ENCODE measurements at places on chromosomes 3 and 15.

DNA sequence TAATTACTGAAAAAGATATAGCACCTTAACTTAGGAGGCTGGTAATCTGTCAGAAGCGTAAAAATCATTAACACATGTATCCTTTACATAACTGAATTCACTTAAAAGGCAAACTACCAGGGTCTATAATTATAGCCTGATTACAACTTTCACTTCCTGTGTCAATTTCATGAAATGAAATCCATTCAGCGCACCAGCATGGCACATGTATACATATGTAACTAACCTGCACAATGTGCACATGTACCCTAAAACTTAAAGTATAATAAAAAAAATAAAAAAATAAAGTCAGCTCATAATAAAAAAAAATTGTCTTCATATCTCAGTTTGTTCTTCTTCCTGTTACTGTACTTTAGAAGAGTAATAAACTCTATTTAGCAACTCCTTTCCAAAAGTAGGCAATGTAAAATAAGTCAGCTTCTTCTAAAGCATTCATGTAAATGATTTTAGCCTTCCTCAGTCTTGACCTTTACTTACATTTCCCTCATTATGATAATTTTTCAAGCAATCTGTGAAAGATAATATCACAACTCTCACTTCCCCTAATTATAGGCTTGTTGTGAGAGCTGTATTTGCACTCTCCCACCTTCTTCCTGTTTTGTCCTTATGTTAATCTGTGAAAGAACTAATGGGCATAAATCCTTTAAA, 50.1 kb downstream of the KBTBD8 start:
- DNase-seq, result no peak

DNA sequence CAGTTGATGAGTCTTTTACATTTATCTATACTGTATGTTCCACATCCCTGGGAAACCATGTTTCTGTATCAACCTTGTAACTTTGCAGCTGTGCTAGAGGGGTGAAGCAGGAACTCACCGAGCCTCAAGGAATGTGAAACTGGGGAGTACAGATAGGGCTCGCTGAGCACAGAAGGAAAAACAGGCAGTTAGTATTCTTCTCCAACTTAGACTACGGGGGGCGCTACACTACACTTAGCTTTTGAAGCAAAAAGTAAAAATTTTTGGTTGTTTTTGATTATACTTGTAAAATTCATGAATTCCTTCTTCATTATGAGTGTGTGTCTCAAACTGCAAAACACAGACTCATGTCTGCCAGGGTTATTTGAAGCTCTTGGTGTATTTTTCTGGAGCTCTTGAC, 132.7 kb upstream of the RGMA start:
- no peak for DNase-seq

DNA sequence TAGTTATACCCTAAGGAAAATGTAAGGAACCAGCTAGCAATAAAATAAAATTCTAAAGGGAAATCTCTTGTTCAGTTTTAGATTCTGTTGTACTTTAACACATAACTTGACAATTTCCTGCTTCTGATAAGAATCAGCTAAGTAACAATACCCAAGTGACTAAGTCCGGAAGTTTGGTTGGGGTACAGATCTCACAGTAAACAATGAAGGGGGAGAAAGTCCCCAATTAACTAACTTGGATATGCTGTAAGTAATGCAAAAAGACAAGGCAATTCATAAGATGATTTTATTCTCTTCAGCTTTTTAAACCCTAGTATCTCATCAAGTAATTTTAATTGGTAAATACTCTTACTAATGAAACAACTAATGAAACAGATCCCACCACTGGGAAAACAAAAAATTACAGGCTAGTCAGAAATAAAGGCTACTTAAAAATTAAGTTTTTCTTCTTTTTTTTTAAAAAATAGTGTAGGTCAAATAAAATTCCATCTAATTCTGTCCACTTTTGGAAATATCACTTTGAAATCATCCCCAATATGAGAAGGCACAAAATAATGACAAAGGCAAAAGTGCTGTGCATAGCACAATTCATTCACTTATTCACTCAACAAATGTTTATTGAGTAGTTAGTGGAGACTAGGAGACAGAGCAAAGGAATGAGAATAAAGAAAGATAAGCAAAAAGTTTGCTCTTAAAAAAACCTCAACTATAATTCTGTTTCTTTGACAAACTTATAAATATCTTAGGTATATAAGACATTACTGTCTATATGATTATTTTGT, 37.8 kb upstream of the IL20RB start:
- DNase-seq, result no peak

- peak; percentile 71 for DNase-seq
Observed at GRCh38 chr3:169772305-169772896, 795 bp upstream of the MYNN start.

GRCh38 chr3:102483556-102483955, 48.7 kb downstream of the ZPLD1 start:
- DNase-seq, result no peak

DNA sequence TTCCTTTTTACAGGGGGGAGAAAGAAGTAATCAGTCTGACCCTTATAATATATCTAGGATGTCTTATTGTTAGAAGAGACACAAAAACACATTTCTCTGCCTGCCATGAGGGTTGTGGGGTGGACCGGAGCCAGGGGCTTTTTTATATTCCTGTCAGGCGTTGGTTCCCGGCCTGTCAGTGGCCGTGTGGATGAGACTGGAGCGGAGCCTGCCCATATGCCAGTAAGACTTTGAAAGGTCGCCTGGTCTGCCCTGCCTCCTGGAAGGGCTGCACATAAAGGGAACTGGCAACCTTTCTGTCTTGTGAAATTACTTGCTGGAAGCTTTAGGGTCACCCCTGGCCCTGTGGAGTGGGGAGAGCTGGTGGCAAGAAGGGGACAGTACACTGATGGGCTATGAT, 34.7 kb downstream of the MAP3K13 start:
- DNase-seq, result no peak

DNA sequence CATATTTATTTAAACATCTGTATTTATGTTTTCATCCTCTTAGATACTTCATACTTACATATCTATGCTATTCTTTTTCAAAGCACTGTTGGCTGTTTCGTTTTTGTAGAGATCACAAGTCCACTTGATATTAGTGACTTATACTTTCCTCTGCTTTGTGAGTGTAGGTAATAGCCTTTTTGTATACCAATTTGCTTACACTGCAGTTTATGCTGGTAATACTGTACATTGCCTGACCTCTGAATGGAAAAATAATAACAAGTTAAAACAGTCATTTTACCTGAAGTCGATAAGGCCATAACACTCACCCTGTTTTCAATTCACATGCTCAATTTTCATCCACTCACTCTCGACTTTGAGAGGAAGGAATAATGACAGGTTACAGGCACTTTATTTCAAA, 89.9 kb upstream of the NANOGP8 start:
- no peak for DNase-seq

DNA sequence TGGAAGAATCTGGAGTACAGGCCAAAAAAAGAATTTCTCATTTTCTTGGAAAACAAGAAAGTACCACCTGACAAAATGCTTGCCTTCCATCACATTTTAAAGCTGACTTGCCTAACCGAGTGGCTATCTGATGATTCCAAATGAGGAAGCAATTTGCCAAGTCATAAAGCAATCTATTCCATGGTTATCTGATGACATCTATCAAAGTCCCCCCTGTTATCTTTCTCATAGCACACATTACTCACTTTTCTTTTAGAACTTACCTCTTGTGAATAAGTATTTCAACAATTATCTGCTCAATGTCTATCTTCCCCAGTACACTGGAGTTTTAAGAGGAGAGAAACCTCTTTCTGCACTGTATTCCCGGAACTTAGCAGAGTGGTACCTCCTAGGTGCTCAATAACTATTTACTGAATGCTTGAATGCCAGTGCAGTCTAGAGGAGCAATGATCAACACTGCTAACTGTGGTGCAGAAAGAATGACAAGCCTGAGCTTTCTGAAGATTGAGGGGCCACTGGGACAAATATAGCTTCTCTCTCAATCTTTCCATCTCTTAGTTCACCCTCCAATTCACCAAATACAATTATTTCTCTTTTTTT, 186.3 kb upstream of the ATP11B start:
- DNase-seq, result no peak

DNA sequence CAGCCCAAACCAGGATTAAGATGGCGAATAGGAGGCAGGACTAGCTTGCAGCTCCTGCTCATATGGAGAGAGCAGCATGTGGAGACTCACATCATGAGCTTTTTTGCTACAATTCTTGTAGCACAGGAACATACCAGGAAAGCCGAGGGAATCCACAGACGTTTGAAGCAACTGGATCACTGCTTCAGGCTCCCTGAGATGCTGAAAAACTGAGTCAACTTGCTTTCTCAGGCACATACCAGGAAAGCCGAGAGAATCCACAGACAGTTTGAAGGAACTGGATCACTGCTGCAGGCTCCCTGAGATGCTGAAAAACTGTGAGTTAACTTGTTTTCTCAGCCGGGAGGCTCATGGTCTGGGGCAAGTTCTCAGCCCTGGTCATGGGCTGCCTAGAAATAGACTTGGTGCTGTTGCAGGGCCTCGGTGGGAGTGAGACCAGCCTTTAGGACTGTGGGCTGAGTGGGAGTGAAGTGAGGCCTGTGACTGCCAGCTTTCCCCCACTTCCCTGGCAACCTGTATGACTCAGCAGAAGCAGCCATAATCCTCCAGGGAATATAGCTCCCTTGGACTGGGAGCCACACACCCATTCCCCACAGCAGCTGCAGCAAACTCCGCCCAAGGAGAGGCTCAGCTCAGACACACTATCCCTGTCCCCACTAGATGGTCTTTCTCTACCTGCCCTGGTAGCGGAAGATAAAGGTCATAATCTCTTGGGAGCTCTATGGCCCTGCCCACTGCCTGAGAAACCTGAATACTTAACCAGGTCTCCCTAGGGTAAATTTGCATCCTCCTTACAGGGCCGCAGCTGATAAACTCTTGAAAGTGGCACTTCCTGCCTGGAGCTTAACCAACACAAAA, 51.9 kb upstream of the PFN2 start:
- DNase-seq, result no peak

DNA sequence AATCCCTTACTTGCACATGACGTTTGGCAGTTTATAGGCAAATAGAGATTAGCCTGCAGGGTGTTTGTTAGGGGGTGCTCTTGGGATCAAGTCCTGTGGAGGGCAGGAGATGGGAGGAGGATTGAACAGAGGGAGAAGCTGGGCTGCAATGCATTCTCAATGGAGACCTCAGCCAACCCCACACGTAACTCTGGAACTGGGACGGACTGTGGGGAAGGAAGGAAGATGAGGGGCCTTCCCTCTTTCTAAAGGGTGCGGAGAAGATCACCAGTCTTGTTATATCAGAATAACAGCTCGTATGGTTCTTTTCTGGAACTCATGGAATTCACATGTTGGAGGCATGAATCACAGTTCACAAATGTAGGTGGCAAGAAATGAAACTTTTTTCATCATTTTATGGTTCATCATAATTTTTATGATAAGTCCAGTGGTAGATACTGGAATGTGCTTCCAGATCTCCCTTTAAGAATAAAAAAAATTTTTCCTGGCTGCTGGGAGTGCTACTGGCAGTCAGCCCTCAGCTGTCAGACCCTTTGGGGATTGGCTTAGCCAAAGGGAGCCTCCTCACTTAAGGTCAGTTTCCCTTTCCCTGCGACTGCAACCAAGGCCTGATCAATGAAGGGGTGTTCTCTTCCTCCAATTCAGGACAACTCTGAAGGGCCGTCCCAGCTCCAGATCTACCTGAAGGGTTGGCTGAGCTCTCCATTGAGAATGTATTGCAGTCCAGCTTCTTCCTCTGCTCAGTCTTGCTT, 20.5 kb upstream of the LYZL4 start:
- DNase-seq, result no peak

DNA sequence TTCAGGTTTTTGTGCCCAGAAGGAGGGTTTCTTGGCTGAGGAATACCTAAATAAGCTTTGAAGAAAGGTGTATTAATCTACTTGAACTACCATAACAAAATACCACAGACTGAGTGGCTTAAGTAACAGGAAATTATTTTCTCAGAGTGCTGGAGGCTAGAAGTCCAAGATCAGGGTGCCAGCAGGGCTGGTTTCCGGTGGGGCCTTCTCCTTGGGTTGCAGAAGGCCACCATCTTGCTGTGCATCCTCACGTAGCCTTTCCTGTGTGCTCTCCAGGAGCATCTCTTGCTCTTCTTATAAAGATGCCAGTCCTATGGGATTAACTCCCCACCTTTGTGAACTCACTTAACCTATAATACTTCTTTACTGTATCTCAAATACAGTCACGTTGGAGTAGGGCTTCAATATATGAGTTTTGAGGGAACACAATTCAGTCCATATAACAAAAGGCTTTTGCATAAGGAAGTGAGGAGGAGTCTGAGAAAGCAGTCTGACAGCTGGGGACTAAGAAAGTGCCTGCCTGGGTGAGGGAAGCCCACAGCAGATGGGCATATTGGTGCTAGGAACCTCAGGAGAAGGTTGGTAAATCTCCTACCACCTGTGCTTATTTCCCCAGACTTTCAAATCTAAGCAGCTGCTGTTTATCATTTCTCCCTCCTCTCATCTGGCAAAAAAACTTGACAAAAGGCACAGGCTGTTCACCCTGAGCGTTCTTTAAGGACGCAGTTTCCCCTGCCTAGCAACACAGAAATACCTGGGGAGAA, 89.6 kb upstream of the CBLB start:
- no peak for DNase-seq

GRCh38 chr15:67148196-67148701, 82.8 kb downstream of the SMAD3 start:
- DNase-seq, result no peak

- DNase-seq, result no peak
Observed at GRCh38 chr15:48646331-48646730, 822 bp upstream of the FBN1 start.

GRCh38 chr15:36175741-36176291, 403.6 kb upstream of the CDIN1 start:
- DNase-seq, result no peak

- DNase-seq, result no peak
Observed at GRCh38 chr3:131537531-131537930, 34.8 kb upstream of the MRPL3 start.

GRCh38 chr3:70805061-70805889, 492.8 kb upstream of the MDFIC2 start:
- DNase-seq, result no peak

- no peak for DNase-seq
Observed at GRCh38 chr15:68958597-68958996, 28.3 kb downstream of the SPESP1 start.

GRCh38 chr3:104805508-104805907, 561.2 kb upstream of the ALCAM start:
- DNase-seq, result no peak

- DNase-seq, result no peak
Observed at GRCh38 chr3:149589332-149589731, 68.5 kb downstream of the WWTR1 start.

- peak; percentile 75 for DNase-seq
Observed at GRCh38 chr3:184133840-184134745, 1.1 kb upstream of the EIF2B5 start.

GRCh38 chr3:123687286-123687685, 102.4 kb upstream of the HACD2 start:
- no peak for DNase-seq

GRCh38 chr3:64591615-64592014, 96.2 kb downstream of the ADAMTS9 start:
- DNase-seq, result no peak

- DNase-seq, result peak; percentile 71
Observed at GRCh38 chr15:44712346-44713005, 1.2 kb downstream of the B2M start.

- no peak for DNase-seq
Observed at GRCh38 chr3:149701977-149702350, 44.1 kb upstream of the WWTR1 start.

All from stimulated activated CD4-positive, alpha-beta T cell treated with anti-CD3 and anti-CD28 coated beads, Interleukin-2, amount 100 ng/mL, for 24 hours (primary cell).